ENCODE measurements at places on chromosomes 5 and 9.

DNA sequence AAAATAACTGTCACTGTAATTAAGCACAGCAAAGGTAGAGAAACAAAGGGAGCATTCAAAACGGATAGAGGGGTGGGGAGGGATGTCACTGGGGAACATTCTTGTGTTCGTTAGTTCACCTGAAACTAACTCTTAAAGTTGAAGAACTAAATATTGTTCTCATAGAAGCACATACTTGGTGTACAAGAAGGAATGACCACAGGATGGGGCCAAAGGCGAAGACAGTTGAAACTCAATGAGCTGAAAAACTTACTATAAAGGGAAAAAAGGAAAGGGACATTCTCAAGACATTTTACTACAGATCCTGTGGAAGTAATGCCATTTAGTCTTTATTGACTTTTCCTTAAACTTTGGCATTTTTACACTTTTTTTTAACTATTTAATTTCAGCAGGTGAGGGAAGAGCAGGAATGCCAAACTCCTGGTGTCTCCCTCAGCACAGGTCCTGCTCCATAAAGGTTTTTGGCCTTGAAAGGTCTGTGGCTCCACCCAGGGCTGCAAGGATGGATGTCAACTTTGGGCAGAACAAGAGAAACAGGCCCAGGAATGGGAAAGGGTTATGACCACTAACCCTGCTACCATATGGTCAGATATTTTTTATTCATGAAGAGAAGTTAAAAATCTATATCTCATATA is 197.6 kb upstream of the RASA1 start:
- no peak for DNase-seq

- no peak for DNase-seq
Measured at GRCh38 chr5:129244478-129244877, 149.9 kb downstream of the ISOC1 start.

DNA sequence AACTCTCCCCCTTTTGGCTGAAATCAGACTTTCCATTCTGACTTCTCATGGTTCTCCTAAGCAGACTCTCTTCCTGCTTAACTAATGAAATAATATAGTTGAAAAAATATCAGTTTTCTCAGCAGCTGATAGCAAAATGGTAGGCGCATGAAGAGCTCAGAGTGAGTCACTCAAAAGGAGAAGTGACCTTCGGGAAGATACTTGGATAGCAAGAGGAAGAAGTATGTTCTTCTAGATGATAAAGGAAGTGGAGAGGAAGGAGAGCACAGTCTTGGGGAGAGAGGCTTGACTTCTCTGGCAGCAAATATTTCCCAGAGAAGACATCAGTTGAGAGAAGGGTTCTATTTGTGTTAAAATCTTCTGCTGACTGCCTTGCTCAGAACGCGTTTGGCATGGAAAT is 101.5 kb downstream of the TAF11L14 start:
- DNase-seq = no peak

- DNase-seq = no peak
Measured at GRCh38 chr5:34676416-34676815, 20.3 kb downstream of the RAI14 start.

DNA sequence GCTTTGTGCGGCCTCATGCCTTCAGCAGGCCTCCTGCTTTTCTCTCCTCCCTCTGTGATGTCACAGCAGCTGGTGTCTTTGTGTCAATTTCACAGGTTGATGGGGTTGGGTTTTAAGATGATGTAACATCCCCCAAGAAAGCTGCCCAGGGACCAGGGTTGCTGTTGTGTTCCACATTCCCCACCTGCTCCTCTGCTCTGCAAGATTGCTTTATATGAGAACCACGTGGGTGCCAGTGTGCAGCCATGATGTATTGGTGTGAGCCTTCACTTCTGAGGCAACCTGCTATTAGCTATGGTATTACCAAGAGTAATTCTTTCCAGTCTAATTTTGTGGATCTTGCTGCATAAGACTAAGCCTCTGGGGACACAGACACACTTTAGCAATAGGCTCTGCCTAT is 213.0 kb upstream of the ADAMTS16 start:
- no peak for DNase-seq

DNA sequence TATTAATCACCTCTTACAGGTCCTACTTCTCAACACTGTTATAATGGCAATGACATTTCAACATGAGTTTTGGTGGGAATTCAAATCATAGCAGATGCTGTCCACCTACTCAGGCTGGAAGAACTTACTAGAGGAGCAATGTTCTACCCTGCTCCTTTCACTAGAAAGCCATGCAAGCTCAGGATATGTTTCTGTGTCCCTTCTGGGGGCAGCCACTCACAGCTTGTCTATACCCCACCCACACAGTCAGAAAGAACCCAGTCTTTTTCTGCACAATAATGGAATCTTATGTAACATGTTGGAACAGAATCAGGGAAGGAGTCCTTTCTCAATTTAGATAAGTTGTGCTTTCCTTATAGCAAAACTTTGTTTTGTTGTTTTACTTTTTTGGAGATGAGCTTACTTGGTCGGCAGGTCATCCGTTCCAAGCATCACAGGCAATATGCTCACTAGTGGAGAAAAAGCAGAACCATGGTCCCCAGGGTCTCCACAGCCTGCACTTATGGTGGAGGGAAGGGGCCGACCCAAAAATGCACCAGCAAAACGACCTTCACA is 53.3 kb upstream of the ICE1 start:
- no peak for DNase-seq

DNA sequence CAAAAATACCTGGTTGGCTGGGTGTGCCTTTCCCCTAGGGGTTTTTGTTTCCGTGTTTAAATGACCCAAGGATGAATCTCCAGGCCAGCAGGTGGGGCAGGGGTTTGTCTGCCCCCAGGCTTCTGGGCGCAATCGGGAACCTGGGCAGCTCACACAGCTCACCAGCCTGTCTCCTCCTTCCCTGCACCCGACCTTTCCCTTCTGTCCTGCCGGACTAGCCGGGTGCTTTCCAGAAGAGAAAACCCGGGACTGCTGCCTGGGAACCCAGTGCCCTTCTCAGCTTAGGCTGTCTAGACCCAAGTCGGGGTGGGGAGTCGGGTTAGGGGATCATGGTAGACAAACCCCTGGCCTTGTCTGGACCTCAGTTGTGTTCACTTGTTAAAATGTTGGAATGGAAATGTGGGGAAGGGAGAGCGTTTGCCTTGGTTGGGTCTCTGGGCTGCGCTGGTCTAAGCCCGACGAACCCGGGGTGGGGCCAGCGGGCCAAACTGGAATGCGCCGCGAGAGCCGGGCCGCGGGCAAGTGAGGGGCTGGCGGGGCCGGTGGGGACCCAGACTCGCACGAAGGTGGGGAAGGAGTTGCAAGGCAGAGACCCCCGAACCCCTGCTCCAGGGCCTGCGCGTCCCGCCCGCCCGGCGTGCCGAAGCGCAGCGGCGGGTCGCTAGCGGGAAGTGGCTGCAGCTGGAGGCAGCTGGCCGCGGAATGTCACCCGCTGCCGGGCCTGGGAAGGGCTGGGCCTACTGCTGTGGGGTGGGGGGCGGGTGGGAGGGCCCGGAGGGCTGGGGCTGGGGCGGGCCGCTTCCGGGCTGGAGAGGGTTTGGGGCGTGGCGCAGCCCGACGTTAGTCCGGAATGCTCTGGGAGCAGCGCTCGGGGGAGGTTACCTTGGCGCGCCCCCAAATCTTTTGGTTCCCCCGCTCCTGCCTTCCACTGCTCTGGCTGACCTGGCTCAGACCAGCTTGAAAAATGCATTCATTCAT is 84.6 kb downstream of the DAB2IP start:
- DNase-seq = no peak

DNA sequence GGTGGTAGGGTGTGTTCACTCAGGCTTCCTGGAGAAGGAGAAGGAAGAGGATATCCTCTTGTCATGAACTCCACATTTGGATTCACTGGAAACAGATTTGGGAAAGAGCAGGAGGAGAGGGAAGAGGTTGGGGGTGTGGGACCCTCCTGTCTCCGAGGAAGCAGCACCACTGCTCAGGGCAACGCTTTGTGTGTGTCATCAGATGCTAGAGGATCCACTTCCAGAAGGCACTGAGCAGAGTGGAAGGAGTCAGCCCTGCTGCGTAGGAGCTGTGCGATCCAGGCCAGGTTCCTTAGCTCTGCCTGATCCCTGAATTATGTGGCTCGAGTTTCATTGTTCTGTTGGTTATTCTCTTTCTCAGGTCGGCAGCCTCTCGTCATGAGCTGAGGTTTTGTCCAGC is 37.3 kb upstream of the TJP2 start:
- DNase-seq = no peak

- no peak for DNase-seq
Measured at GRCh38 chr9:97752274-97752673, 55.1 kb upstream of the XPA start.

- DNase-seq = no peak
Measured at GRCh38 chr5:111447099-111447498, 65.2 kb downstream of the STARD4 start.

DNA sequence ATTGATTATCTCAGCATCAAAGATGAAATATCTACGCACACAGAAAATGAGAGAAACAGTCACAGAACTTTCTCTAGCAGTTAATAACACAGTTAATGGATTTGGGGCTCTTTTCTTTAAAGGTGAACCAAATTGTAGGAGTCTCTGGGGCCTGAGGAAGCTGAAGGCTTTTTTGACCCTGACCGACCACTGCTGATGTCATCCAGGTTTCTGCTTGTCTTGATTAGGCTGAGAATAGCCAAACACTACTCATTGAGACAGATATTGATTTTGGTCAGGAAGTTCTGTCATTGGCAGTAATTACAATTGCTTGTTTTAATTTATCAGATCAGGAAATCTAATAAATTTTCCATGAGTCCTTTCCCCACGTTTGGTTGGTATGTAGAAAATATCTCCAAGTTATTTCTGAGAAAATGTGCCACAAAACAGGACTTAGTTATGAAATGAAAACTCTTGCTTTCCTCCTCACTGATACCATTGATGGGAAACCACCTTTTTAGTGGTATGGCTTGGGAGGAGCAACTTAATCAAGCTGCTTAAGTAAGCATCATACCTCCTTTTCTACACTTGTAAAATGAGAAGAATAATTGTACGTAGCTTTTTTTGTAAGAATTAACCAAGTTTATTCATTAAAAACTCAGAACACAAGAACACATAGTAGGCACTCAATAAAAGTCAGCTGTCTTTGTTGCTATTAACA is 19.7 kb downstream of the CARTPT start:
- DNase-seq = no peak

GRCh38 chr9:116202219-116202912 is 48.8 kb downstream of the PAPPA start:
- DNase-seq = no peak

GRCh38 chr5:999724-1000123 is 8.9 kb upstream of the NKD2 start:
- DNase-seq = no peak

GRCh38 chr5:102638316-102638715 is 116.8 kb upstream of the PAM start:
- DNase-seq = no peak

DNA sequence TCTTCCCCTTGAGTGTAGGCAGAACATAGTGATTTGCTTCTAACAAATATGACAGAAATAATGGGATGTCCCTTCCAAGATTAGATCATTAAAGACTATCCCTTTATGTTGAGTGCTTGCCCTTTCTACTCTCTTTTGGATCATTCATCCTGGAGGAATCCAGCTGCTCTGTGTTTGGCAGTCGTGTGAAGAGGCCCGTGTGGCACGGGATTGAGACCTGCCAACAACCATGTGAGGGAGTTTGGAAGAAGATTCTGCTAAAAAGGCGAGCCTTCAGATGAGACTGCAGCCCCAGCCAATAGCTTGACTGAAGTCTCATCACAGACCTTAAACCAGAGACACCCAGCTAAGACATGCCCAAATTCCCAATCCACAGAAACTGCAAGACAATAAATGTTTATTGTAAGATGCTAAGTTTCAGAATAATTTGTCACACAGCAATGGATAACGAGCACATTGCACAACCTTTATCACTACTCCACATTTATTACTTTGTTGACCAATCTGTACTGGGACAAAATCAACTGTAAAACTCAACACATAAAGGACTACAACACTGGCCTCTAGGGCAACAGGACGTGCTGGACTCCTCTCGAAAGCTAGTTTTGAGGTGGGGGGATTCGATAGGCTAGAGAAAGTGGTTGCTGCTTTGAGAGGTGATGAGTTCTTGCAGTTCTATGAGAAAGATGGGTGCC is 42.8 kb downstream of the ANGPTL2 start:
- no peak for DNase-seq

DNA sequence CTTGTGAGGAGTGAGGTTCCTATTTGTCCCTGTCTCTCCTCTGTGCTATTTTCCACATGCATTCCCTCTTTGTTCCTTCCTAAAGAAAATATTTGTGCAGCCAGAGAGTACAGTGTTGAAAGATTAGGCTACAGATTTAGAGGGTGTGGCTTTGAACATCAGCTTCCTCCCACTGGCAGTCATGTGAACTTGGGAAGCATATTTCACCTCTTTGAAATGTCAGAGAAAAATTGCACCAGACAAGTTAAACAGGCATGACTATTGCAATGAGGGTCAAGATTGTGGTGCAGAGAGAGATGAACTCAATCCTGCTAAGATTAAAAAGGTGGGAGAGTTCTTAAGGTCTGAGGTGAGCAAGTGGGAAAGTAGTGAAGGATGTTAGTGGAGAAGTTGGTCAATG is 641.0 kb downstream of the DNAH5 start:
- no peak for DNase-seq

GRCh38 chr9:133604856-133605255 is 4.3 kb downstream of the FAM163B start:
- DNase-seq = no peak

DNA sequence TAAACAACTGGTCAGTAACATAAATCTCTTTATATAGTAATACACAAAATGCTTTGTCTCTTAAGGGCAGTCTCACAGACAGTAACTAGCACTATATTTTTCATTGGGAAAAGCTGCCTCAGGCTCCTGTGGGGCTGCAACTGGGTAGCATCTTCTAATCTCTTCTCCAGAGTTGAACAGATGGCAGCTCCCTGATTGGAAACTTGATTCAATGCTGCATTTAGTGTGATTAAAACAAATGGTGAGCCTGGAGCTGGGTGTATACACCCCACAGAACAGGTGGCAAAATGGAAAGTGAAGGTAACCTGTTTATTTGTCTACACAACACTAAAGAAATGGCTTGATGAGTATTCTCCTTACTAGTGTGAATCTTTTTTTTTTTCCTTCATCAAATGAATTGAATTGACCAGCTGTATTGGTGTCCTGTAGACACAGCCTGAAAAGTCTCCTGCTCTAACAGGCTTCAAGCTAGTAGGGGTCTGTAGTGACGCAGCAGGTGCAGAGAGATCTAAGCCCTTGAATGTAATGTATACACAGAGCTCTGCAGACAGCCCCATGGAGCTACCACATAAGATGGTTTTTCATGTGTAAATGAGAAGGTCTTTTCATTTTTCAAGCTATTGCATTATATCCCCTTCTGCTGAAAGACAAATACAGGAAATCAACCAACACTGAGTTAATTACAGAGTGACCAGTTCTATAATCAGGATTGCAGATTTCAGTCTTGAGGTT is 43.3 kb downstream of the IZUMO3 start:
- no peak for DNase-seq

DNA sequence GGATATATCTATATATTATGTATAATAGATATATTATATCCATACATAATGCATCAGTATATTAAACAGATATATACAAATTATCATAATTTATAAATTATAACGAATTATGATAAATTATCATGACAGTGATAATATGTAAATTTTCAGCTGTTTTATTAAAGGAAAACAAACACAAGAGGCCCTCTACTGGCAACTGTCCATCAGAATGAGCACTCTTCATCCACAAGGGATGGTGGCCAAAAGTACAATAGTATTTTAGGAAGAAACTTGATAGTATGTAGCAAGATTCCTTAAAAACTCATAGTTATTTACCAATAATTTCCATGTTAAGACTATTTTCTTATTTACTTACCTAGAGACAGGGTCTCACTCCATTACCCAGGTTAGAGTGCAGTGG is 113.3 kb upstream of the LPAR1 start:
- DNase-seq = no peak

GRCh38 chr9:105299190-105299854 is 54.9 kb downstream of the SLC44A1 start:
- no peak for DNase-seq

Measured in T-helper 9 cell (primary cell).